NCI-H187 treated with DMSO at 0.1 percent for 48 hours (cell line): ENCODE measurements at places on chromosomes 5 and 9.

DNA sequence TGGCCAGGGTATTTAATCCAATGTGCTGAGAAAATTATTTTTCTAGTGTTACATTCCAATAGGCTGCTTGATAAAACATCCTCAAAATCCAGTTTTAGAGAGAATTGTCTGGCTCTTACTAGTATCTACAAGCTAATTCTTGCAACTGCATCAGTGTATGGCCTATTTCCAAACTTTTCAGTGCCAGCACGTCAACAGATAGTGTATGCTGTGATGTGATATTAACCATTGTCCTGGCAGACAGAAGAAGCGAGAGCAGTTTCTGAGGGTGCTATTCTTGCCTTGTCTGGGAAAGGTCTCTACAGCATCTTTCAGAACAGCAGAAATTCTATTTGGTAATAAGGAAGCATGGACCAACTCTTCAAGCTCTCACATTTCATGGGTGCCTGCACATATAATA is 174.2 kb upstream of the CDH12 start:
- DNase-seq = no peak

- DNase-seq = peak; percentile 83
Observed at GRCh38 chr5:112628214-112628980, 109.3 kb upstream of the APC start.

DNA sequence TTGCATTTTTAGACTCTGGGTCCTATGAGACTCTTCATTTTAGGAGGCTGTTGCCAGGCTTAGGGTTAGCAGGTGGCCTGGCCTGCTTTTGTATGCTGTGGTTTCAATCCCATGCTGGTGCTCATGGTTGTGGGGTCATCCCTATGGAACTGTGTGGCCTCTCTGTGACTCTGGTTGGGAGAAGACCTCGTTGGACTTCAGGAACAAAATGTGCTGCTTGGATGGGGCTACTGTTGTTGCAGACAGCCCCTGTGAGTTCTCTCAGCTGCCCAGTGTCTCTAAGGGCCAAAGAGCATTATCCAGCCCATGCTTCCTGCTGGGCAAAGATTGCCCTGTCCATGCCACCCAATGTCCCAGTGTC is 169.5 kb upstream of the S1PR3 start:
- DNase-seq = no peak

DNA sequence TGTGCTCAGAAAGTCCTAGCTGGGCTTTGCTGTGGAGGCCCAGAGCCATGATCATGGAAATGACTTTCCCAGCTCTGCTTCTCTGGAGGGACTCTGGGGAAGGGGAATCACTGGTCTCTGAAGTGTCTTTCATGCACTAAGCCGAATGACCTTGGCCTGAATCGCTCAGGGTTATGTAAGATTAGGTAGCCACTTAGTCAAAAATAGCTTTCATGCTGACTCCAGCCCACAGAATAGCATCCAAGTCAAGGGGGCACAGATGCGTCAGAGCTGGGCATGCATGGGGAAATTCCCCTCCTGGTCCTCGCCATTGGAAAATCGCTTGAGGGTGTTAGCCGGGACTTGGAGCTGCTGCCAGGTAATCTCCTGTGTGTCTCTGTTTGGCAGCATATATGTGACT is 36.1 kb upstream of the PPARGC1B start:
- no peak for DNase-seq

- DNase-seq = no peak
Observed at GRCh38 chr5:119330367-119331183, 25.2 kb upstream of the TNFAIP8 start.
